Upper lobe of right lung (tissue), 1 donor: ENCODE measurements at places on chromosomes 1 and 21. TPM values are rescaled to one million over a fixed set of nuclear protein-coding genes. Genes with fewer than 3 reads are reported as not detected.

FASLG gene
- total RNA-seq, result 1.3 TPM

PCAT6 gene
- 0.81 TPM for total RNA-seq

KDF1 gene
- total RNA-seq, result 10.5 TPM

ANGPTL3 gene
- not detected for total RNA-seq

- DNase-seq, result no peak
Observed at GRCh38 chr1:176976225-176976624, 188.3 kb downstream of the ASTN1 start.

DNA sequence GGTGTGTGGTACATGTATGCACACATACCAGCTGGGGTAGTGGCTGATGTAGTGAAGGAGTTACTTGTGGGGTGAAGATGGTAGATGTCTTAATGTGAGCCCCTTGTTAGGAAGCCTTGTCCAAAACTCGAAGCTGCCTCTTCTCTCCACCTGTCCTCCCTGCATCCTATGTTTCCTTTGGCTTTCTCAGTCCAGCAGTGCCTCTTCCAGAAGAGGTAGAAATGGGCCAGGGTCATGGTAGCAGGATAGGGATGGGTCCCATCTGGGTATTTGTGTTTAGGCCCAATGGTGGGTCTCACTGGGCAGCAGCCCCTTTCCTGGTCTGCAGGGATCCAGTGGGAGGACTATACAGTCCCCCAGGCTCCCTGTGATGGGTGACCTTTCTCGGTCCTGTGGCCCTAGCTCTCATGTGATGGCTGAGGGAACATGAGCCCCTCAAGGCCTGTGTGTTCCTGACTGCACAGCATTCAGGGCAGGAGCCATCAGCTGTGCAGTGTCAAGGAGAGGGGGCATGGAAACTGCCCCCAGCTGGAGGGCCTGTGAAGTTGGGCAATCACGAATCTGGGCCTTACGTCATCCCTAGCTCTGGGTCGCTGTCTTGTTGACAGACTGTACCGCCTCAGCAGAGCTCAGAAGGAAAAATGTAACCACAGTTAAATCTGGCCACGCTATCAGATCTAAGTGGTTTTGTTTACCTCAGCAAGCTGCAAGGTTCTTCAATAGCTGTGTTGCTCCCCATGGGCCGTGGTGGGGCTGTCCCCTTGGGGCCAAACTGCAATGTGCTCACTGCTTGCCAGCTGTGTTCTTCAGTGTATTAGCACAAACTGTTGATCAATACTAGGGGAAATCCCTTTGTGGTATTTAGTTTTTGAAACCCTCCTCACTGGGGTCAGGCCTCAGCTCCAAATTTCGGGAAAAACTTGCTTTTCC, 82.7 kb downstream of the NOS1AP start:
- DNase-seq, result no peak

- DNase-seq, result no peak
Observed at GRCh38 chr1:68314151-68314780, 81.9 kb upstream of the WLS start.

- no peak for DNase-seq
Observed at GRCh38 chr1:30191154-30191702, 532.2 kb downstream of the MATN1 start.

DNA sequence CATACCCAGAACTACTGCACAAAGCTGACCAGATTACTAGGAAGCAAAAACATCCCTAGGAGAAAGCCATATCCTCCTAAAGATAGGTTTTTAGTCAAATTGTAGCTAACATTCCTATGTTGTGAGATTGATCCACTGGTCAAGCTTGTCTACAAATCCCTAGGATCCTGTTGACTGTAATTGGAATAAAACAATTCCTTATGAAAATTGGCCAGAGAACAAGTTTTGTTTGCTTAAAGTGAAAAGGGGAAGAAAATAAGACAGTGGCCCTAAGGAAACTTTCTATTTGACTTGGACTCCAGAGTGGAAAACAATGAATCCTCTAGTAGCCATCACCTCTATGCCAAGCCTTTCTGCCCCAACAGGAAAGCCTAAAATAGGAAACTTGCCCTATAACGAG, 645.2 kb upstream of the USP24 start:
- no peak for DNase-seq
